ENCODE measurements at places on chromosomes 2 and 18. TPM values are rescaled to one million over a fixed set of nuclear protein-coding genes. Genes with fewer than 3 reads are reported as not detected.

The MYOM1 gene
- total RNA-seq, result 0.52 TPM

- H3K4me1 ChIP-seq, result no peaks in the 10 kb centered on the region
- DNase-seq, result no peak
- no peak overlapping the region for H3K4me3 ChIP-seq
- no peaks in the 10 kb centered on the region for H3K36me3 ChIP-seq
Observed at GRCh38 chr18:35890323-35890722, 82.2 kb upstream of the RMP24 start.

DNA sequence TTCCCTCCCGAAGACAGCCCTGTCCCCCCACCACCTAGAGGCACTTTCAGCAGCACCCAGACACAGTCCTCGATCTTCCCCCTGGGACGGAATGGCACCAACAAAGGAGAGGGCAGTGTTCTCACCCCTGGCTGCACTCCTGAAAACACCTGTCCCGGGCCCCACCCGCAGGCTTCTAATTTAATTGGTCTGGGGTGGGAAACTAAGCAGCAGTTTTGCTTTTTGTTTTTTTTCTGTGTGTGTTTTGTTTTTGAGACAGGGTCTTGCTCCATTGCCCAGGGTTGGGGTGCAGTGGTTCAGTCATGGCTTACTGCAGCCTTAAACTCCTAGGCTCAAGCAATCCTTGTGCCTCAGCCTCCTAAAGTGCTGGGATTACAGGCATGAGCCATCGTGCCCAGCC, 38.4 kb upstream of the REL start:
- H3K4me3 ChIP-seq, result no peak overlapping the region
- H3K27ac ChIP-seq, result no peak overlapping the region
- no peaks in the 10 kb centered on the region for H3K36me3 ChIP-seq
- H3K27me3 ChIP-seq, result no peaks in the 10 kb centered on the region

- DNase-seq, result no peak
- H3K4me1 ChIP-seq, result no peaks in the 10 kb centered on the region
- peaks cover 50% of the 10 kb centered on the region for H3K36me3 ChIP-seq
- no peak overlapping the region for H3K4me3 ChIP-seq
- no peak overlapping the region for H3K27ac ChIP-seq
Observed at GRCh38 chr2:54629914-54630857, 93.3 kb upstream of the EML6 start.

The CD8B2 gene
- total RNA-seq, result not detected

The CCDC68 gene
- total RNA-seq, result 6.6 TPM
